ENCODE measurements at places on chromosomes 3 and 15.
A peak's percentile ranks its signal among the peaks of the same experiment; 100 is the strongest.

GRCh38 chr15:82830427-82831173, 21.2 kb downstream of the WHAMM start:
- no peak for DNase-seq

- DNase-seq, result no peak
Measured at GRCh38 chr3:58167431-58168351, 43.1 kb downstream of the DNASE1L3 start.

DNA sequence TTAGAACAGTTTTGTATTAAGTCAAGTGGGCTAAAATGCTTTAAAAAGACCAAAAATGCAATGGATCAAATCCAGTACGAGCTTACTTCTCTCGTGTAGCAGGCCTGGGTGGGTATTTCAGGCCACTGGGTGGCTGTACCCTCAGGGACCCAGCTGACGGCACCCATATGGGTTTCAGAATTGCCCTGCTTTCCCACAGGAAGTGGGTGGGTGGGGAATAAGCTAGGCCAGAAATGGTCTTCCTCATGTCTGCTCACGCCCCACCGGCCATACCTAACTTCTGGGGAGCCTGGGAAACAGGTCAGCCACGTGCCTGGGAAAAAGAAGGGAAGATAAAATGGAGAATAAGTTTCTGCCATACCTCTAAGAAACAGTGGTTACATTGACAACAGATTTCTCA, 20.3 kb downstream of the GPR160 start:
- DNase-seq, result no peak

DNA sequence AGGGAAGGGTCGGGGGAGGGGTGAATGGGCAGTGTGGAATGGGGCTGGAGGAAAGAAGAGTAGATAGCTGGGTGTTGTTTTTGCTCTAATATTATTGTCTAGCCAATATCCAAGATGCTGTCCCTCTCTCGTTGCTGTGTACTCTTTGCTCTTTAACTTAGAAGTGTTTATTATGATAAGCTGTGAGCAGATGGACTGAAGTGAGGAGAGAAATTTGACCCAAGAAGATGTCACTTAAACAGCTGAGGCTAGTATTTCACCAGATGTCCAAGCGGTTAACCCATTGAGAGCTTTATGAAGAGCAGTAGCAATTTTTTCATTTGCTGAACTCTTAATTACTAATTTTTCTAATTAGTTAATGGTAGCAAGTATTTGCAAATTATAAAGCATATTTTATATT, 212.2 kb upstream of the TP63 start:
- DNase-seq, result no peak

GRCh38 chr3:132543011-132543739, 53.9 kb upstream of the ACKR4 start:
- DNase-seq, result no peak

DNA sequence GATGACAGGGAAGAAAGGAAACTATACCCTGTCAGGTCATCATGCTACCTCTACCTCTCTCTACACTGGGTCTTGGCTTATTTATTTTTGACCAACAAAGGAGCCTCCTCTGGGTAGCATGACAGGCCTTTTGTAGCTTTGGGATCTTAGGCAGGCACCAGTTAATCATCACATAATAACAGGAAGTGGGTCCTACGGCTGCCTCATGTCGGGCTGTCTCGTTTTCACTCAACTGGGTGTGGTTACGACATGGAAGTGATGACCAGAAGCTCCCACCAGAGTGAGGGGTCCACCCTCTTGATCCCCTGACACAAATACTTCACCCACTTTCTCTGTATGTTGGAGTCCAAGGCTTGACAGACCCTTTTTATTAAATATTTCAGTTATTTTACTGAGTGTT, 105.3 kb downstream of the CD47 start:
- no peak for DNase-seq

GRCh38 chr15:57777003-57777402, 70.5 kb downstream of the POLR2M start:
- no peak for DNase-seq

- DNase-seq, result no peak
Measured at GRCh38 chr3:52614689-52615088, 71.0 kb downstream of the PBRM1 start.

DNA sequence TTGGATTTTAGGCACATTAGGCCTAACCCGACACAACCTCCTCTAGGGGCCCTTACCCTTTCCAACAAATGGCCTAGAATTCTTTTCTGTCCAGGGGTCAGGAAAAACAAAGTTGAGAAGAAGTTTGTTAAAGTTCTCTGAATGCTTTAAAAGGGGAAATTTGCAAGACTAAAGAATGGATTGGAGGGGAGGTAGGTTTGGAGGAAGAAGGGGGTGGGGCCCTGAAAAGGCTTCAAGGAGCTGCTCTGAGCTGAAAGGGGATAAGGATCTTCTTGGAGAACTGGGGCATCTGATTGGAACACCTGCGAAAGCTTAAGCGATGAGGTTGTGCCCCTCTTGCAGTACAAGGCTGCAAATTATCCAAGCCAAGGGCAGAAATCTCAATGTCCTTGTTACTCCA, 3.9 kb upstream of the SENP2 start:
- no peak for DNase-seq

- no peak for DNase-seq
Measured at GRCh38 chr3:69893274-69893673, 106.3 kb upstream of the SAMMSON start.

GRCh38 chr3:173583496-173583895, 186.0 kb downstream of the NLGN1 start:
- no peak for DNase-seq

- no peak for DNase-seq
Measured at GRCh38 chr15:74136814-74137536, 6.6 kb downstream of the ISLR2 start.

DNA sequence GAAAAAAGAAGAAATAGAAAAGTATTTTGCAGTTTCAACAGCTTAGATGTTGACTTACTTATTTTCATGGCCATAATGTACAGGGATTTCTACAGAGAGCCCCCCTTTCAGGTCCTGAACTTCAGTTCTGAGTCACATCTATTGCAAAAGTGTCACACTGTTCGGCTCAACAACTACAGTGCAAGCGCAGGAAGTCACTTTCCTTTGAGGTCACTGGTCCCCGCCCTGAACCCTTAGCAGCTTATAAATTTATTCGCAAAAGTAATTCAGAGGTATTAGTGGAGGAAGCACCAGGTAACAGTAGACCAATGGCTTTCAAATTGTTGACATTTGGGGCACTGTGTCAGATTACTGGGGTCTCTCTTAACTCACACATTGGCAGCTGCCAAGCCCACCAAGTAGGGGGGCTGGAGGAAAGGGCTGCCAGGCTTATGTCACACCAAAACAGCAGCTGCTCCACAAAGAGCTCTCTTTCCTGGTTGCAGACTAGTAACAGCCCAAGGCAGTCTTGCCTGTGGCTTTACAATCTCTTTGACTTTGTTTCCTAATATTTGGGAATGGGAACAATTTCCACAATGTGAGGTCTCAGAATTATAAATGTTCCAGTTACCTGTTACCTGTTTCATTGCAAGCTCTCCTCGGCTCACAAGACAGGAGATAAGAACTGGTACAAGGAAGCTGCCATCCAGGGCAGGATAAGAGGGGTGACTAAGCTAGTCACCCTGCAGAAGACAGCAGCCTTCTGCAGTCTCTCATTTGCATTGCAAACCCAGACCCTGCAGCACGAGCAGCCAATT, 130.2 kb upstream of the STRIT1 start:
- no peak for DNase-seq

DNA sequence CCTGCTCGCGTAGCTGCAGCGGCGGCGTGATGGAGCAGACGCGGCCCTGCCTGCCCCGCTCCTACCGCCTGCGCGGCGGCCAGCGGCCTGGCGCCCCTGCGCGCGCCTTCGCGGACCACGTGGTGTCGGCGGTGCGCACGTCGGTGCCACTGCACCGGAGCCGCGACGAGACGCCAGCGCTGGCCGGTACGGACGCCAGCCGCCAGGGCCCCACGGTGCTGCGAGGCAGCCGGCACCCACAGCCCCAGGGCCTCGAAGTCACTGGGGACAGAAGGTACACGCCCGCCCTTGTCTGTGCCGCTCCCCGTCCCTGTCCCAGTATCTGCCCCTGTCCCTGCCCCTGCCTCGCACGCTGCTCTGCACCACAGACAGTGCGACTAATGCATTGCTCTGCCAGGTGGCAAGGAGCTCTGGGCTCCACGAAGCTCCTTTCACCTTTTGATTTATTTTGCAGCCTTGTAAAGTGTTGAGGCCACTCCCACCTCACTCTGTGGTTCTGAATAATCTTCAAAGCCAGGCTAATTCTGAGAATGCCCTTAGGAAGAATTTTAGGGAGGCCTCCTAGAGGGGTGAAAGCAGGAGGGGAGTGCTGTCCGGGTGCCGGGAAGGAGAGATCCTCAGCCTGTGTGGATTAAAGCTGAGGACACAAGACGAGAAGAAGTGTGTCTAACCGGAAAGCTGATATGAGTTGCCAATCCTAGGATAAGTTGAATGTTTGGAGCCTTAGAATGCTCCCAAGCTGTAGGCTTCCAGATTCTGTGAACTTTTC, 100.0 kb downstream of the THSD4 start:
- no peak for DNase-seq

GRCh38 chr3:57974796-57975388, 33.3 kb upstream of the FLNB start:
- DNase-seq, result no peak

- no peak for DNase-seq
Measured at GRCh38 chr3:183514021-183514420, 41.5 kb downstream of the KLHL6 start.

GRCh38 chr3:108406661-108407206, 103.7 kb downstream of the MYH15 start:
- DNase-seq, result no peak

- DNase-seq, result no peak
Measured at GRCh38 chr3:4270720-4271119, 32.4 kb upstream of the SETMAR start.

- no peak for DNase-seq
Measured at GRCh38 chr15:51751697-51752683, 593 bp downstream of the TMOD2 start.

GRCh38 chr15:69753867-69754266, 301.2 kb downstream of the RPLP1 start:
- no peak for DNase-seq

GRCh38 chr3:63911873-63912767, at the start of gene SCAANT1:
Gene SCAANT1, minus strand, starts transcription at chr3:63912383.
- peak; percentile 87 for DNase-seq

GRCh38 chr3:65371053-65371452, 667.7 kb downstream of the MAGI1 start:
- DNase-seq, result no peak

DNA sequence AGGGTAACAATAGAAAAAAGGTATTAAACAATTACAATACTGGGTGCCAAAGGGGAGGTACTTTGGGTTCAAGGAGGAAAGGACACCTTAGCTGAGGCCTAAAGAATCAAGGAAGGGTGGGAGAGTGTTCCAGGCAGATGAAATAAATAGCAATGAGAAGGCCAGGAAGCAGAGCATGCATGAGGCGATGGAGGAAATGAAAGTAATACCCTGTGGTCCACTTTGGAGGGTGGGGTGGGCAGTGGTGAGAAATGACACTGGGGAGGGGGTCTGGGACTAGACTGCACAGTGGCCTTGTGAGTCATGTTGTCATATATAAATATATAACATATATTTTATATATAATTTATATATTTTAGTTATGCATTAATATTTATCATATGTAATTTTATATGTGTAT, 55.9 kb downstream of the BHLHE40 start:
- no peak for DNase-seq

DNA sequence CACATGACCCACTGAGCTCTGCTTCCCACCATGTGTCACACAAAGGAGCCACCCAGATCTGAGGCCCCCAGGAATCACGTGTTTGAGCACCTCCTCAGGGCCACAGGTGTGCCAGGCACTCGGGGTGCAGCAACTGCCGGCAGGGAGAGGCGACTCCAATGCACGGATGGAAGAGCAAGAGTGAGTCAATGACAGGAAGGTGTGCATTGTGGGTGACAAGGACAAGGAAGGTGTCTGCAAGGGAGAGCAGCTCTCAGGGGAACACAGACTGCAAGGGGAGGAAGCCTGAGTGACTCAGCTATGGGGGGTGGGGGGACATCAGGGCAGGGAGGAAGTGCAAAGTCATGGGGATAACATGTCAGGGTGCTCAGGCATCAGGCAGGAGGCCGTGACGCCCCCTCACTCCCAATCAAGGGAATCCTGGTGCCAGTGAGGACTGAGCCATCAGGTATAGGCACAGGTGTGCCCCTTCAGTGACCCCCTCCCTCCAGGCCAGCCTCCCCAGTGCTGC, 67.4 kb downstream of the NUP210 start:
- no peak for DNase-seq

GRCh38 chr3:8239718-8240695, 261.6 kb upstream of the LMCD1 start:
- no peak for DNase-seq

- no peak for DNase-seq
Measured at GRCh38 chr3:25478211-25478757, 50.2 kb downstream of the RARB start.

GRCh38 chr15:90219421-90220141, 14.2 kb downstream of the CIB1 start:
- no peak for DNase-seq

- DNase-seq, result no peak
Measured at GRCh38 chr3:14486460-14486859, 53.7 kb downstream of the GRIP2 start.

DNA sequence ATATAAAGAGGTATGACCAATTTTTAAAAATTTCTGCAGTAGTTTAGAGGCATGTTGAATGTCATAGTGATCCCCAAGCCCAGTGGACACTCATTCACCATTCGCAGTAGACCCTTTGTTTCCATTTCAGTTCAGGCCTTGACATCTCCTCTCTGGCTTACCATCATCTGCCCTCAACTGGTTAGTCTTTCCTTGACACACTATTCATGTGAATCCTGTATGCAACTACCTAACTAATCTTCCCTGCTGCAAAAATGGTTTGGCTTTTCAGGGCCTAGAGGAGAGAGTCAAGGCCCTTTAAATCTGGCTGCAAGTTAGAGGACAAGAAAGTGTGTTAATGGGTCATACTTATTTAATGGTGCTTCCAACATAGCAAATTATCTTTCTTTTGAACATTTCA, 10.9 kb downstream of the APH1B start:
- DNase-seq, result no peak

DNA sequence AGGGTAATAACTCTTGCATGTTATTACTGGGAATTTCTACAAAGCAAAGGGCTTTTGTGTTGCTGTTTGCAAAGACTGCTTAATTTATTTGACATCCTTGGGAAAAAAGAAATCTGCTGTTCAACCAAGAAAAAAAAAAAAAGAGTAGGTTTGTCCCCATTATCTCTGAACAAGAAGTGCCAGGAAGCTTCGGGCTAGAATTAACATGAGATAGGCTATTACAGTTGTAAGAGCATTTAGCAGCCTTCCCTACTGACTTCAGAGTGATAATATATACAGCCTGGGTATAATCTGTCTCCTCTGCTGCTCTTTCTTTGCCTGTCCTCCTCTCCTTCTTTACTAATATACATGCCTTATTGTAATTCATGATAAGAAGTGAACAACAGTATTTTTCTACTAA, 23.3 kb upstream of the CHMP2B start:
- DNase-seq, result no peak

GRCh38 chr15:96629511-96629910, 299.0 kb downstream of the NR2F2 start:
- no peak for DNase-seq

GRCh38 chr3:146160964-146161662, at the start of gene PLOD2:
Gene PLOD2, minus strand, starts transcription at chr3:146161184. Its CDS starts 195 bp downstream, at chr3:146160989.
- peak; percentile 91 for DNase-seq
